Activated T-helper 1 cell treated with anti-CD3 and anti-CD28 coated beads, Interleukin-2, amount 50 U/mL, for 16 hours (primary cell): ENCODE measurements at places on chromosomes 7 and 10.

GRCh38 chr7:97187067-97187466 lies 69.6 kb downstream of the SDHAF3 start:
- no peak for DNase-seq

- DNase-seq = no peak
These were observed 78.0 kb upstream of the AMPH start for GRCh38 chr7:38709123-38709522.

DNA sequence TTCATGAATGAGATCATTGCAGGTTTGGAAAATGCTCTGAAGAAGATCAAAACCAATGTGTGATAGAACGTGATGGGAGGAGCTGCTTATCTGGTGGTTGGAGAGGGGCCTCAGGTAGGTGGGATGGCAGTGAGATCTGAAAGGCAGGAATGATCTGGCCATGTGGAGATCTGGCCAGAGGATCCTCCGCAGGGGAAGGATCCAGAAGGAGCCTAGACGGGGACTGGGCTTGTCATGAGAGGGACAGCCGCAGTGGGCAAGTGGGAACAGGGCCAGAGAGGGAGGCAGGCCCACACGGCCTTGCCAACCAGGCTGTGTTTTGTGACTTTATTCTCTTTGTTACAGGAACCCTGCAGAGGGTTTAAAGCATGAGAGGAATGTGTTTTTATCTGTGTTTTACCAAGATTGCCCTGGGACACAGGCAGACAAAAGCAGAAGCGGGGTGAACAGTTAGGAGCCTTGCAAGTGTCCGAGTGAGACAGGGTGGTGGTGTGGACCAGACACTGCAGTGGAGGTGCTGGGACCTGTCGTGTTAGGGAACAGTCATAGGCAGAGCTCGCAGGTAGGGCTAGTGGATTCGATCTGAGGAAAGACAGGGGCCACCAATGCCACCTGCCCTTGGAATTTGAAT lies 66.6 kb downstream of the TLL2 start:
- DNase-seq = no peak

GRCh38 chr10:15796098-15796759 lies 64.1 kb downstream of the MINDY3 start:
- no peak for DNase-seq

DNA sequence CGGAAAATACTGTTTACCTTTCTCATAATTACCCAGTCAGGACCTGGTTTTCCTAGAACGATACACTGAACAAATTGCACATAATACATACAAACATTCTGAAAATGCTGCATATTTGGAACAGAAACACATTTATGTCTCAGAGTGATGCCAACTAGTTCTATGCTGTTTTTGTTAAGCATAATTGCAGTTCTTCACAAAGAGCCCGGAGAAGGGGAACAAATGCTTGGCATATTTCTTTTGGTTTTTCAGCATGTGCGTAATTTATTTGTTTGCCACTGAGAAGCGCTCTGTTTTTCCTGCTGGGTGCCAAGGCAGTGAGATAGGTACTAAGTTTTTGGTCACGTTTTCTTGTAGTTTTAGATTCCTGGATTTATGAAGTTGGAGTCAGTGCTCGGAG lies 181.0 kb upstream of the MDFIC start:
- DNase-seq = no peak

- DNase-seq = no peak
These were observed 338 bp downstream of the SDK1 start for GRCh38 chr7:3301449-3301731.

DNA sequence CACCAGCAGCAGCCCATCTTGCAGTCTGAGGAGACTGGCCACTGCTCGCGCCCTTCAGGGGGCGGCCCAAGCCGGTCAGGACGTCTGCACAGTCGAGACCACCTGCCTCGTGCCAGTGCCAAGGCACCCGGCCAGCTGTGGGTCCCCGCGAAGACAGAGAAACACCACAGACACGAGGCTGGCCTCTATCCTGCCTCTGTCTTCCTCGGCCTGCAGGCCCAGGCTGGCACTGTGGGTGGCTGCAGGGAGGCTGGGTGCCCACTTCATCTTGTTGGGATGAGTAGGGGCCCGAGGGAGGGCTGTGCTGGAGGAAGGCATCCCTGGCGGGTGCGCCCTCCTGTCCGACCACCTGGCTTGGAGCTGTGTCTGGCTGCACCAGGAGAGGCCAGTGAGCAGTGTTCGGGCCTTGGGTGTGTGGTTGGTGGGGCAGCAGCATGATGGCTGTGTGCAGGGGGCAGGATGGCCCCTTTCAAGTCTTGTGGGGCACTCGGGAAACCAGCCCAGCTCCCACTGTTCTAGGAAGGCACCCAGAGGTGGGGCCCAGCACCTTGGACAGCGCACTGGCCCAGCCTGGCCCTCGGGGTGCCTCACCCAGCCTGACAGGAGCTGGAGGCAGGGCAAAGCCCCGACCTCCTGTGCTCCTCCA lies 7.3 kb downstream of the DPYSL4 start:
- DNase-seq = no peak

DNA sequence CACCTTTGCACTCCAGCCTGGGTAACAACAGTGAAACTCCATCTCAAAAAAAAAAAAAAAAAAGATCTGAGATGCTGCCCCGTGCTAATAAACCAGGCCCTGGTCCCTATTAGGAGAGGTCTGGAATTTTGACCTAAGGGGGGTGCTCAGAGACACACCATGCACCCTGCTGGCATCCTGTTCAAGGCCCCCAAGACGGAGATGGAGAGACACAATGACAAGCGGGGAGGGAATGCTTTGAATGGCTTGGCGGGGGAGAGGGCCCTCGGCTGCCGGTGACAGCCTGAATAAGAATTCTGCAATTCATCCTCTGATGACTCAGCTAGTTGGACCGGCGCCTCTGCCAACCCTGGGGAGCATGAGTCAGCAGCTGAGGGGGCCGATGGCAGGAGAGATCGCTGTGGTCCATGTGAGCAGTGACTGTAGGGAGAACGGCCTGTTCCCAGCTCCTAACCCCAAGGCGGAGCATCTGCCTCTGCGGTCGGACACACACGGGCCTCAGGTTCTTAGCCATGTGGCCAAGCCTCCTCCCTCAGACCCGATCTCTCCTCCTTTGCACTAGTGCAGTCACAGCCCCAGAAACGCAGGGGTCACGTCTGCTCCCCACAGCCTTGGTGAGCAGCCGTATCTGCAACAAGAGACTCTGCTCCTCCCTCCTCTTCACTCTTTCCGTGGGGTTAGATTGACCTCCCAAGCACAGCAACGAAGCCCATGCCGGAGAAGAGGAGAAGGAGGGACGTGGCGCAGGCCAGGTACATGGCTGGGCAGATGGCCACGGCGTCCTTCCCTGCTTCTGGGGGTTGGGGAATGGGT lies 14.9 kb downstream of the TRIM56 start:
- peak; percentile 35 for DNase-seq

DNA sequence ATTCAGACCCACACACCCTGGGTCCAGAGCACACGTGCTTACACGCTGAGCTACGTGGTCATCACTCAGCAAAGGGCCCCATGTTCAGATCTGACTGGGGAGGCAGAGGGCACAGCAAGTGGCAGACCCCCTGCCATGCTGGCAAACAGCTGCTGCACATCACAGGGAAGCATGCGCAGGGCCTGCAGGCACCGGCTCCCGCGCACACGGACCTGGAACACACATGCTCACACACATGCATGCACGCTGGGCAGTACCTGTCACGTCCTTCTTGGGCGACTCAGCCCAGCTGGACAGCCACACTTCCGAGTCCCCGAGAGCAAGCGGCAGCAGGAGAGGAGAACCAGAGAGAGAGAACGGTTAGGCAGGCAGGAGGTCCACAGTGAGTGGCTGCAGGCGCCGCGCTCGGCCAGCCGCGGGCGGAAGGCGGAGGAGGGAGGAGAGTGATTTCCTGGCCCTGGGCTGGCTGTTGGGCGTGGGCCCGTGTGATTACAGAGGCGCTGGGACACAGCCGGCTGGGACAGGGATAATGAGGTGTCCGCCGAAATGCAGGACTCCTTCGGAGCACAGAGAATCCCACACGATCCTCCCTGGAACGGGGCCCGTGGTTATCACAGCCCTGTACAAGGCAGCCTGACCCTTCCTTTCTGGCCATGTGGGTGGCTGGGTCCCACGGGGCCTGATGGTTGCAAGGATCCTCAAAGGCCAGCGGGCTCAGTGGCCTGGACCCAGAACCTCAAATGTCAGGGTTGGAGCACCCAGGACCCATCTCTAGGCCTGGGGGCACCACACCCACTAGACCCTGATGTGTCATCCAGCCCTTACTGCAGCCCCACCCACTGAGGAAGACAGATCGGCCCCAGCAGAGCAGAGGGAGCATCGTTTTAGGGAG lies 175.1 kb downstream of the NEURL1 start:
- no peak for DNase-seq

DNA sequence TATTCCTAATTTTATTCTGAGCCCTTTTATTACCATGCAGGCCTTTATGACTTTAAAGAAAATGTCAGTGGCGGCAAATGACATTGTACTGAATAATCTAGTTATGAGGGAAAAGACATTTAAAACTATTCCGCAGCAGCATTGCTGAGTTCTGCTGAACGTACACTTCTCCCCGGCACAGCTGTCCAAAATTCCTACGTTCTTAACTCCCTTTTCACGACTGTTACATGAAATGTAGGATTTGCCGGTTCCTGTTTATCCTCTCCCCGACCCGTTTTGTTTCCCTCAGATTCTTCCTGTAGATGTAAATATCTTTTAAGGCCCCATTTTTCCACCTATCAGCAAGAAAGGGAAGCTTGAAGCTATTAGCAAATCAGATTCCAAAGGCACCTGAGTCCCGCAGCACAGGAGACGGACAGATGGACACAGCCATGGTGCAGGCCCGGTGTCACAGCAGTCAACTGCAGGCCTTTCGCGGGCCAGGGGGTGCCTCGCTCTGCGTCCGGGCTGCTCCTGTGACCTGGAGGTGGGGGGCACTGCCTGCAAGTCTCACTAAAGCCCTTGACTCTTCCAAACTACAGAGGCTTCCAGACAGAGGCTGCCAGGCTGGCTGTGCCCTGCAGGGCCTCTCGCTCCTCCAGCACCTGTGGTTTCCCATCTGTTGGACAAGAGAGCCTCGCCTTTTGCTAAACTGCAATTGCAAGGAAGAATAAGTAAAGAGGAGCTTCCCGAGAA lies 485.0 kb upstream of the MGMT start:
- no peak for DNase-seq

- DNase-seq = no peak
These were observed 13.0 kb downstream of the VWA2 start for GRCh38 chr10:114252092-114252491.

GRCh38 chr7:56046721-56047445 lies 4.4 kb downstream of the PSPH start:
- DNase-seq = no peak

- DNase-seq = no peak
These were observed 585.0 kb downstream of the AUTS2 start for GRCh38 chr7:70183278-70183677.

DNA sequence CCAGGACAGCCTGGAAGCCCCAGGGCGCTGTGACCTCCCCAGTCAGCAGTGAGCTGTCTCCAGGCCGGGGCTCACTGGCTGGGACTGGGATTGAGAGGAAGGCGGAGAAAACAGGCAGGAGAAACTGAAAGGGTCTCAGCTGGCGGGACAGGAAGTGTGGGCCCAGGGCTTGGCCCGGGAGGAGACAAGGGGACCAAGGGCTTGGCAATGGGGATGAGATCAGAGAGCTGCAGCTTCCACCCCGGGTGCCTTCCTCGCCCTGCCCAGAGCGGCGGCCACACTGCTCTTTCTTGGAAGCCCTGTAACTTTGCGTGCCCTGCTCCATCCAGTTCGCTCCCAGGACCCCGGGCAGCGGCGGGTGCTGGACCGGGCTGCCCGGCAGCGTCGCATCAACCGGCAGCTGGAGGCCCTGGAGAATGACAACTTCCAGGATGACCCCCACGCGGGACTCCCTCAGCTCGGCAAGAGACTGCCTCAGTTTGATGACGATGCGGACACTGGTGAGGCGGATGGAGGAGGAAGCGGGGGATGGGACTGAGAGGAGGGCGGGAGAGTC lies 4.4 kb downstream of the ZNHIT1 start:
- DNase-seq = no peak

GRCh38 chr10:76111986-76112825 lies 680.8 kb downstream of the LRMDA start:
- no peak for DNase-seq

GRCh38 chr10:30737931-30738391 lies 108.4 kb upstream of the LYZL2 start:
- no peak for DNase-seq

DNA sequence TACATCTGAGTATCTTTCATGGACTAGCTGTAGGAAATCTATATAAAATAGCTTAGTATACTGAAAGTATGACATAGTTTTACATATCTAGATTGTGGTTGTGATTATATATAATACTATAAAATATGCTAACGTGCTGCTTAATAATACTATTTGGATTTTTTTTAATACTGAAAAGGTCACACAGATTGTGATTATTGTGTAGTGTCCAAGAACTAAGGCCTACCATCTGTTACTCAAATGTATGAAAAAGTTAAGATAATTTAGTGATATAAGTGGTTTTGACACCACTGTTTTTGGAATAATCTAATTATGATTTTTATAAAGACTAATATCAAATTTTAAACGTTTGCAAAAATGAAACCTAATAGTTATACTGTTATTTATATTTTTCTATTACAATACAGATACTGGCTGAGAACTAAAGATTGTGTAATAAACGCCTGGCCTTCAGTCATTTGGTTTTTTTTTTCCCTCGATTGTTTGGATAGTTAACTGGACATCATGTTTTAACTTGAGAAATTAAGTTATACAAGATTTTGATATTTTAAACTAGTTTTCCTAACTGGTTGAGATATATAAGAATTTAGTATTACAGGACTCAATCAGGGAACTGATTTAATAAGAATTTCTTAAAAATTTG lies 12.6 kb downstream of the PTEN start:
- DNase-seq = no peak

GRCh38 chr7:3200504-3200903 lies 100.5 kb upstream of the SDK1 start:
- no peak for DNase-seq

DNA sequence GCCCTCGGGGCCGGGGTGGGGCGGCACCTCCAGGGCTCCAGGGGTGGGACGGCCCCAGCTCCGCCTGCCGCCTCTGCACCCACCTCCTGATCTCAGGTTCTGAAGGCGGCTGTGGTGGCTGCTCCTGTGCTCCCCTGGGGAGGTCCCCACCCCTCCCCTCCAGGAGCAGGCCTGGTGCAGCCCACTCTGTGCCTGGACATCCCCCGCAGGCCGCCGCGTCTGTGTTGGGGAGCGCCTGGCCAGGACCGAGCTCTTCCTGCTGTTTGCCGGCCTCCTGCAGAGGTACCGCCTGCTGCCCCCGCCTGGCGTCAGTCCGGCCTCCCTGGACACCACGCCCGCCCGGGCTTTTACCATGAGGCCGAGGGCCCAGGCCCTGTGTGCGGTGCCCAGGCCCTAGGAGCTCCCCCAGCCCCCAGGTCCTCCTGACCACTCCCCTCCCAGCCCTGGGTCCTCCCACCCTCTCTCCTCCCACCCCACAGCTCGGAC lies 5.5 kb downstream of the CYP2W1 start:
- no peak for DNase-seq

GRCh38 chr7:108189733-108190388 lies 59.7 kb upstream of the LAMB4 start:
- DNase-seq = no peak

DNA sequence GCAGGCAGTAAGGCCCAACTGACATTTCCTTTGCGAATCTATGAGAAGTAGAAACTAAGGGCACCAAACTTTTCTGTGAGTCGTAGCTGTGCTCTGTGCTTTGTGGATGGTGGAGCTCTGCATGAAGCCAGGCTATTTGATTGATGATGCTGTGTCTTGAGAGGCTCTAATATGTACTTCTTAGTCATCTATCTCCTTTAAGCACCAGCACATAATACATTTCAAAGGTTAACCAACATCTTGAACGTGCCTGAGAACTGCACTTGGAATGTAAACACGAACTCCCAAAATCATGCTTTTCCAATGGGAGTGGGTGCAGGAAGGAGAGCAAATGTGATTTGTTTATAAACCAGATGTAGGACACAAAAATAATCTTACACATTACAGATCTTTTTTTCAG lies 411.6 kb downstream of the PARD3 start:
- DNase-seq = no peak
